AML-193 (cell line): ENCODE measurements at places on chromosomes 7 and 10.
A peak's percentile ranks its signal among the peaks of the same experiment; 100 is the strongest.

DNA sequence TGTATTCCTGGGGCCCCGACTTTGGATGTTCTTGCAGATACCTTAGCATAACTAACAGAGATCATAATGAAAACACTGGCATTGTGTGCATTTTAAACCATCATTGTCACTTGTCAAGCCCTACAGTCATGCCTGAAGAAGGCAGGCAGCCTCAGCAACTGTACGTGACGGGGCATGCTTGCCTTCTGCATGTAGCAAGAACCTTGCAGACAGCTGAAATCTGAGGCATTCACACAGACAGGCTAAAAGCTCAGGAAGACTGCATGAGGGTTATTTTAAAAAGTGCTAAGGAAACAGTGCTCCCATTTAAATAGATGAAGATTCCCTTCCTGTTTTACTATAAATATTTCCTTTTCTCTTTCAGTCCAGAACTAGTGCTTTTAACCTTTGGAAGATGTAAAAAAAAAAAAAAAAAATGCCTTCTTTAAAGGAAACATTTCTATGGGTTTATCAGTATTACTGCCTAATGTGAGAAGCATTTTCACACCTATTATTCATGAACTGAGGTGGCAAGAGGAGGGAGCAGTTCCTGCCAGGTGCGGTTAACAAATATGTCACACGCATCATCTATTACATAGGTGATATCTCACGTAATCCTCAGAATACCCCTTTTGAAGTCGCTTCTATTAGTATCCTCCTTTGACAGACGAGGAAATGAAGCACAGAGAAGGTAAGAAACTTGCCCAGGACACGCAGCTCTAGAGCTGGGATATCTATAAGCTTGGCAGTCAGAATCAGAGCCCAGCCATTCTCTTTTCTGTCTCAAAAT is 88.1 kb downstream of the PRKCQ start:
- no peak for DNase-seq

DNA sequence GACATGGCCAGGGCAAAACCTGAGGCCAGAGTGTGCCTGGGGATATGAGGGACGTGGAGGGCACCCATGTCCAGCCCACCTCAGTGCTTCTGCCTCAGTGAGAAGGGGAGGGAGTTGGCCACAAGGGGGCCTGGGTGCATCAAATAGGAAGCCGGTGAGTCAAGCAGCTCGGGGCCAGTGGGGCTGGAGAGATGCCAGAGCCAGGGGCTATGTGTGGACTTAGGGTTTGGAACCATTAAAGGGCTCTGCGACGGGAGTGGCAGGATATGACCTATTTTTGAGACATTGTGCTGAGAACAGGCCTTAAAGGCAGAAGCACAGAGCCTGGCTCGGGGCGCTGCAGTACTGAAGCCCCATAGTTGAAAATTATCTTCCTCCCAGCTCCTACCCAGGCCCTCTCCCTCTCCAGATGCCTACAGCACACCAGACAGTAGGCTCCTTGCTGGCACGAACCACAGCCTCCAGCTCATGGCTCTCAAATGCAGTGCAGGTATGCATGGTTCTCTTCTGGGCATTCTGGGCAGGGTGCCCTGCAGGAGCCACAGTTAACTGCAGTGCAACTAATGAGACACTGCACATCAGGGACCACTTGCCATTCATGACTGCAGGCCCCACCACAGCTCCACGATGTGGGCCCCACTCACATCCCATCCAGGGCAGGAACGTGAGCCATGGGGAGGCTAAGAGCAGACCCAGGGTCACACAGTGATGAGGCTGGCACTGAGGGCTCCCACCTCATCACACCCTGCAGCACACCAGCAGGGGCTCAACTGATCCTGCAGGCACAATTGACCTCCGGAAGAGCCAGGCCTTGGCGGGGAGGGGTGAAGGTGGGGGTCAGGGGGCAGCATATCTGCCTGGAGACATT is 7.2 kb upstream of the PGAM2 start:
- DNase-seq: peak; percentile 26

- no peak for DNase-seq
Observed at GRCh38 chr10:109932391-109932790, 9.1 kb upstream of the XPNPEP1 start.

DNA sequence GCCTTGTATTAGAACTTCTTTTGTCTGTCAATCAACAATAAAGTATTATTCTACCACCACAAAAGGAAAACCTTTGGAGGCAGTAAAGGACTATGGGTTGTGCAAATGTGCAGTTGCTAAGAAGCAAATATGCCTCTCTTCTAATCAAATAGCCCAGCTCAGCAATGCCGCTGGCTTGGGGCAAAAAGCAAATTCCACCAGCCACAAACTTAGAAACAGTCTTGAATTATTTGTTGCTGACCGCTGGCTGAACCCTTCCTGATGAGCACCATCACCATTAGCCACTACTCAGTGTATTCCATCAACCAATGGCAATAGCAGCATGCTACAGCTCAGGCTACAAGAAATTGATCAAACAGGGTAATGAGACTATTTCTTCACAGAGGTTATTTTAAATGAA is 51.0 kb downstream of the SKAP2 start:
- DNase-seq: no peak

GRCh38 chr10:76089556-76090180 is 658.2 kb downstream of the LRMDA start:
- DNase-seq: no peak

DNA sequence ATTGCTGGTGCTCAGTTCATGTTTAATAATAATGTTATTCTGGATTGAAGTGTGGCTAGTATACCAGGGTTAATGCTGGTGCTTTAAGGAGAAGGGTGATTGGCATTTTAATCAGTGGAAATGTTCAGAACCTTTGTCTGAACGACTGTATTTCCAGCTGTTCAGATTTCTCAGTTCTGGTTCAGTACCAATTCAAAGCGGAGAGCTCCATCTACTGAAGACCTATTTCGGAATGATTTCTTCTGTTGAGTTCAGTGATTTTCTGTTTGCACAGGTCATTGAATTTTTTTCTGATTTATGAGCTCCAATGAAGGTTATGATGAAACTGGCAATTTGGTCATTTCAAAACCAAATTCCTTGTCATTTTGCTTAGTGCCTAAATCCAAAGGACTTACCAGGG is 160.1 kb downstream of the EXOC4 start:
- no peak for DNase-seq

GRCh38 chr10:97134983-97135382 is 50.8 kb downstream of the SLIT1 start:
- DNase-seq: no peak
